ENCODE measurements at places on chromosomes 11 and 22. TPM values are rescaled to one million over a fixed set of nuclear protein-coding genes. Genes with fewer than 3 reads are reported as not detected.

RPS3 gene
- 1,444 TPM for total RNA-seq

- no peak for DNase-seq
Observed at GRCh38 chr11:132717824-132718223, 814.5 kb downstream of the OPCML start.

DNA sequence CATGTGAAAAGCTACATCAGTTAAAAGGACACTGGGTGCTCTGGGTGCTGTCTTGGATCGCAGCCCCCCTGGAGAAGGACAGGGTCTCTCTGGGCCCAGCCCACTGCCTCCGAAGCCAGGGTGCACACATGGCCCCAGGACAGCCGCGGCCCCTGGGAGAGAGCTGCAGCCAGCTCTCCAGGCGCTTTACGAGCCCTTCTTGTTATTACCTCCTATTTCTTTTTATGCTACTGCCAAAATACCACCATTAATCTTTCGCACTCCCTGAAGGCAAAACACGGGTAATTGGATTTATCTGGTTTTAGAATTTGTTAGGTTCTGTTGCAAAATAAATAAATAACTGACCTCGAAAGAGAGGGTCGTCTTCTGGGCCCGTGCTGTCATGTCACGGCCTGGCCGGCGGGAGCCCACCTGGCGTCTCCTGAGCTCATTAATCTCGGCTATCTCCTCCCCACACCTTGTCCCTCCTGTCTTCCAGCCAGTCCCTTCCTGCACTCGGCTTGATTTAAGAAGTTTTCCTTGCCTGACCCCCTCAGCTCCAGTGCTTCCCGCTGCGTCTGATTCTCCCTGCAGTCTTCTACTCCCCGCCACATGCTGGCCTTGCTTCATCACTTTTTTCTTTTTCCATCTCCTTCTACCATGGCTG is 611.7 kb downstream of the OPCML start:
- DNase-seq, result peak; percentile 62

DNA sequence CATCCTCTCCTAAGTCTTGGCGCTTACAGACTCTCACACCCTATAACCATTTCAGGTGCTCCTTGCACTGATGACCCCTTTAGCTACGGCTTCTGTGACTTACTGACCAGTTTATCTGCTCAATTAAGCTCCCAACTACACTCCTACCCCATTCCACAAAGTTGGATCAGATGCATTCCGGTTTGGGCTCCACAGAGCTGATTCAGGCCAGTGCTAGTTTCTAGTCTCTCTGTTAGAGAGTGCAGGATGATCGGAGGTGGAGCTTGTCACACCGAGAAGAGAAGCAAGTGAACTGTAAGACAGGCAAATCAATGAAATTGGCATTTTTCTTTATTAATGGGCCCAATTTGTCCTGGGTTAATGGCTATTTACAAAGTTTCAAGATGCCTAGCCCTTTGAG is 436.8 kb upstream of the CADM1 start:
- no peak for DNase-seq

MOV10L1 gene
- 0.83 TPM for total RNA-seq

DNA sequence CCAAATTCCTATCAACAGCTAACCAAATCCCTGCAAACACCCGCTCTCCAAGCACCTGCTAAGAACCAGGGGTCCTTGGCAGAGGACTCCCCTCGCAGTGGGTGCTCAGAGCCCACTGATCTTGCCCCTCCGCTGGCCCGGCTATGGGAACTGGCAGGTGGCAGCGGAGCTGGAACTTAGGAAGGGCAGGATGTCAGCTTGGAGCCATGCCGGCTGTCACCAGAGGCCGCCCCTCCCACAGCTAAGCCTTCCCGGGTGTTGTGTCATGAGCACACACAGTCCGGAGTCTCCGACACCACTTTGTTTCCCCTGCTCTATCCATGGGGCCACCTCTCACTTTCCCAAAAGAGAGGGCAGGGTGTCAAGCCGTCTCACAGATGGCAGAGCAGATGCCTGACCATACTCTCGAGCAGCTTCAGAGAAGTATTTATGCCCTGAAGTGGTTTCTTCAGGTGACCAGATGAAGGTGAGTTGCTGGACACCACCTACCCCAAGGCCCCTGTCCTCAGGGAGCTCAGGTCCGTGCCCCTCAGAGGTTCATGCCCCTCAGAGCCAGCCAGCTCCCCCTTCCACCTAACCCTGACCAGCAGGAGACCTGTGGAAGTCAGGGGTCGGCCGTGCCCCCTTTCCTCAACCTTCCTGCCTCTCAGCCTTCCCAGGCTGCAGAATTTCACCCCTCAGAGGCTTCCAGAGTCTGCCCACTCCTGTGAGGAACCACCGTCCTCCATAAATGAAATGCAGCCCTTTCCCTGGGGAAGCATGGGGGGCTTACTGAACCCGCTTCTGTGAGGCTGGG is 545.7 kb upstream of the B3GAT1 start:
- peak; percentile 90 for DNase-seq

SUSD2 gene
- 4.2 TPM for total RNA-seq

SLC2A11 gene
- total RNA-seq, result 11.6 TPM

- DNase-seq, result no peak
Observed at GRCh38 chr11:94449029-94449428, 44.6 kb downstream of the MRE11 start.

KCNK4 gene
- total RNA-seq, result not detected

PGAP2 gene
- total RNA-seq, result 7.1 TPM

HOATZ gene
- not detected for total RNA-seq

DNA sequence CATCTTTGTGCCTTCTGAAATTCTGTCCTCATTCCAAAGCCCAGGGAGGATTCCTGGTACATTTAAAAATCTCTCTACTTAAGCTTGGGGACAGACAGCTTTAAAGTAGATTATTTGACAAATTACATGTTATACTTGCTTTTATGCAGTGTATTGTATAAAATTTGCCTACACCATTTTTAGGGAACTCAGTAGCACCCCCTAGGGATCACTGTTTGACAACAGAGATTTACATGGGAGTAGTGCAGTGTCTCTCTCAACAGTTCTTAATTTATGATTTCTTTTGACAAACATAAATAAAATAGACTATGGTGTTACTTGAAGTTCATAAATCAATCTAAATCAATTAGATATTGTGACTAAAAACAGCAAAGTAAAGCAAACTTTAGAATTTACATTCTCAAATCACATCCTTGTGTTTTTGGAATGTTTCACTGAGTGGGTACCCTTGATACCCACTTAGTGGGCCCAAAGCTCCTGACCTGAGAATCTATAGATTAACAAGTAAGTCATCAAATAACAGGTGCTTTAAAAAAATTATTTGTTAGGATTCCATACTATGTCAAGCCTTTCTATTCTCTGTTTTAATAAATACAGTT is 428.8 kb downstream of the DYNC2H1 start:
- DNase-seq, result peak; percentile 0

DNA sequence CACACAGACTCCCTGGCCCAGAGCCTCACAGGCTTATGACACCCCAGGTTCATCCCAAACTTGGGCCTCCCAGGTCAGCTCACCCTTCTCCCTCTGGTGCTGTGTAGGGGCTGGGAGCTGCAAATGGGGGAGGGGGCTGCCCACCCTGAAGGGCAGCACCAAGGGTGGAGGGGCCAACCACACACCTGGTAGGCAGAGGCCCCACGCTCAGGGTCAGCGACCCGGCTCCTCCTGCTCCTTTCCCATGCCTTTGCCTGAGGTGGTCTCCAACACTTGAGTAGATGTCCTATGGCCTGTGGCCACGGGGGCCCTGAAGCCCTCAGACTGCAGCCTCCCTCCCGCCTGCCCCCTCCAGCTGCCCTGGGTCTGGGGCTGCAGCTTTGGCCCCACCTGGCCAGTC is 3.4 kb downstream of the DGCR6 start:
- DNase-seq, result no peak

GRCh38 chr11:65381716-65382032 is 772 bp downstream of the SLC25A45 start:
- no peak for DNase-seq

HARBI1 gene
- 3.3 TPM for total RNA-seq

SVIP gene
- 13.1 TPM for total RNA-seq

- no peak for DNase-seq
Observed at GRCh38 chr11:119371778-119372182, 9.7 kb downstream of the USP2 start.

LRRN4CL gene
- 38.3 TPM for total RNA-seq

VSIG10L2 gene
- total RNA-seq, result 0.33 TPM

DNA sequence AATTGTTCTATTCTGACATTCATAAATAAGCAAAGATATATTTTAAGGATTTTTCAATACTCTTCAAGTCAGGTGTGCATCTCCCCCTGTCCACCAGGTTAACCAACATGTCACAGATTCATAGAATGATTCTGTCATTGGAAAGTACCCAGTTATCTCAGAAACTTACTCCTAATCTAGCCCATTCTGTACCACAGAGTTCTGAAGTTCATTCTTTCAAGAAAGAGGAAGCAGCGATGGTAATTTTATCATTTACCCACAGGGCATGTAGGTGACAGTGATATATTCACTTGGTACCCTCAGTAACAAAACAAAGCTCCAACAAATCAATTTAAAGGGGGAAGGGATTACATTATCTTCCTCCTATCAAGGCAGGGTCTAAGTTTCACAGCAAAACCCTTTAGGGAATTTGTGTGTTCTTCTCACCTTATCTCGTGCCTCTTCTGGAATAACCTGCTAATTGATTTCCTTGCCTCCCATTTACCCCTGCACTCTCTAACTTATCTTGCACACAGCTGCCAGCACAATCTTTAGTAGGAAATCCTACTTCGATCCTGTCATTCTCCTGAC is 19.0 kb upstream of the MPPED2 start:
- no peak for DNase-seq

OSM gene
- total RNA-seq, result not detected

DNA sequence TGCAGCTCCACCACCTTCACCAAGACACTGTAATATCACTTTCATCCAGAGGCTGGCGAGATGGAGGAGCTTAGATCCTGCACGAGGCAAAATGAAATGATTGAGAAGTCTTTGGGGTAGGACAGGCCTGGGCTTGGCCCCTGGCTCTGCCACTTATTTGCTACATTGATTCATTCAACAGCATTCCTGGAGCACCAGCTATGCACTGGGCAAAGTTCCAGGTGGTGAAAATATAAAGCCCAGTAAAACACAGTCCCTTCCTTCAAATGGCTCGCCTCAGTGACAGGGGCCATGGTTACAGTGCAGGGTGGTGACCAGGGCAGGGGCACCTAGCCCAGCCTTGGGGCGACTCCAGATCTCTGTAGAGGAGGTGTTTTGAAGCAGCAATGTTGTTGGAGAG is 19.7 kb downstream of the ALX4 start:
- no peak for DNase-seq

VPS26B gene
- 30.2 TPM for total RNA-seq

All from esophagus muscularis mucosa (tissue), 4 donors.